CD14-positive monocyte (primary cell): ENCODE measurements at places on chromosomes 11 and 22.

- DNase-seq, result no peak
These were observed 145.7 kb downstream of the ARHGAP42 start for GRCh38 chr11:100832829-100833228.

DNA sequence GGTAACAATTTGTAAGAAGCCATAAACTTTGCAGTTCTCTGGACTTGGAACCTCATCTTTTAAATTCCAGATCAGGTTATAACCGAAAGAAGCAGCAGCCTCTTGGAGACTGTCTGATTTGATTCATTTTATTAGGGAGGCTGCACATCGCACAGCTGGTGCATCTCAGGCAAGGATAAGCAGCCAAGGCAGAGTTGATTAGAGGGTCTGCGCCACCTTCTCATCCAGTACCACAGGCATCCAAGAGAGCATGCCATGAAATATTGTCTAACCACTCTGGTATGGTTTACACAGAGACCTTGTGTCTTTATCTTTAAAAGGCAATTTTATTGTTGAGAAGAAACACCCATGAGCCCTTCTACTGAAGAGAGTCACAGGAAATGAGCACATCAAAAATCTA is 16.2 kb upstream of the CWF19L2 start:
- no peak for DNase-seq

- no peak for DNase-seq
These were observed 88.6 kb upstream of the KCNQ1OT1 start for GRCh38 chr11:2788168-2789071.

GRCh38 chr22:43435851-43436811 is 24.3 kb downstream of the MPPED1 start:
- no peak for DNase-seq

GRCh38 chr11:114785820-114786219 is 107.5 kb downstream of the NXPE2 start:
- no peak for DNase-seq

DNA sequence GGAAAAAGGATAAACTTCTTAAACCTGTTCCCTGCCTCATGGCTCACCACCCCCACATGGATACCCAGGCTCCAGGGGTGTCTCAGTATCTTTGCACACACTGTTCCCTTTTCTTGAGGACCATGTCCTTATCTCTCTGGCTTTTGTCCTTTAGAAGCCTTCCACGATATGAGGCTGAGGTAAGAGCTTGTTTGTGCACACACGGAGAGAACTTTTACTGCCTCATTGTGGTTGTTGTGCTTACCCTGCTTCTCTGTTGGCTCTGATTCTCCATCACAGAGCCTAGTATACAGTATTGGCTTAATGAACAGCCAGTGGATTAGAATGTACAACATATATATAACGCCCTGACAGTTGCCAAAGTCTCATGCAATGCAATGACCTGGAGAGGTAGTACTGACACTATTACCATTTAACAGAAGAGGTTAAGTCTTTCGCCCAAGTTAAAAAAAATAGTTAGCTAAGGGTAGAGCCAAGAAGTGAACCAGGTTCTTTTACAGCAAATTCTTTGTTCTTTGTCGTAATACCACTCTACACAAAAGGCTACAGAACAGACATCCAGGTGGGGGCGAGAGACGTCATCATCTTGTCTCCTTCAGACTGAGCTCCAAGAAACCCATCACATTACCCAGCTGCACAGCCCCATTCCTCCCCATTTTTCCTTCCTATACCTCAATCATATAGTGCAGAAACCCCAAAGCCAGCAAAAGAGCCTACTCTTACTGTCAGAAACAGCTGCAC is 117.3 kb downstream of the PLEKHA7 start:
- DNase-seq, result no peak

DNA sequence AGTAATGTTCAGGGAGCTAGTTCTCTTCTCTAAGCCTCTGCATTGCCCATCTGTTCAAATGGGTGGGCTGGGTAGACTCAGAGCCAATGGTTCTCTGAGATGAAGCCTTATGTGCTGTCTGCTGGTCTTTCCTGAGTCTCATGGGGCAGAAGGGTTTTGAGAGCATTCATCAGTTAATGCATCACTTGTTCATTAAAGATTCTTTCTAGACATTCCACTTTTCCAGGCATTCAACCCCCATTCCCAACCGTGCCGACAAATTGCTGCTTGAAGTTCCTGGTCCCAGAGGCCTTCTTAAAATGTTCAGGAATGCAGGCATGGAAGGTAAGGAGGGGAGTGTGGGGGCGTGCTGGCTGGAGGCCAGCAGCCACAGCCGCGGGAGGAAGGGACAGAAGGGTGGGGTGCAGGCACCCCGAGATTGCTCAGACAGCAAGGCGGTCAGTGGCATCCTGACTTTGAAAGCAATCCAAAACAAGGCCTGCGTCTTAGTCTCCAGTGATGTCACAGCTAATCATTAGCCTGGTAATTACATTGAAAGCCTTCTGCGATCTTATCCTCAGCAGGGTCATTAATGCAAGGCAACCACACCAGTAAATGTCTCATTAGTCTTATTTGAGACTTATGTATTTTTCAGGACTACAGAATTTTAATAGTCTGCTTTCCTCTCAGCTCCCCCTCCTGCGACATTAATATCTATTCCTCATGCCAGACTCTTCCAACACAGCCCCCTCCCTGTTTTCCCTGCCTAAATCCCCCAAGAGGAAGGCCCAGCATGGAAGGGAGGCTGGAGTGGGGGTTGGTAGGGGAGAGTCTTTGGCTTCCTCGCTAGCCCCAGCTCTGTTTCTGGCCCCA is 328.8 kb downstream of the MIAT start:
- DNase-seq, result no peak

DNA sequence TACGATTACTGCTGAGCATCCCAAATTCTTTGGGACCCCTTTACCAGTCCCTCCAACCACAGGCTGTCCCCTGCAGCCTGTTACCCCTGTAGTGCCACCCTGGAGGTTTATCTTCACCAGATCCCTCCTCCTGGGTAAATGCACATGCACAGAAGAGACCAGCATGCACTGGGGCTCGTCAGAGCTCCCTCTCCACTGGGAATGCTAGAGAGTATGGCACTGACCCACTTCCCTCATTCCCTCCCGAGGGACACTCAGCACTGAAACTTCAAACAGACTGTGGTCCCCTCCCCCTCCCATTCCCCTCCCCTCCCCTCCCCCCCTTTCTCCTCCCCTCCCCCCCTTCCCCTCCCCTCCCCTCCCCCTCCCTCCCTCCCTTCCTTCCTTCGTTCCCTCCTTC is 49.1 kb downstream of the C11orf91 start:
- DNase-seq, result no peak
